Spleen (tissue), 13 donors: ENCODE measurements at places on chromosomes 1 and 21.
A peak's percentile ranks its signal among the peaks of the same experiment; 100 is the strongest.

DNA sequence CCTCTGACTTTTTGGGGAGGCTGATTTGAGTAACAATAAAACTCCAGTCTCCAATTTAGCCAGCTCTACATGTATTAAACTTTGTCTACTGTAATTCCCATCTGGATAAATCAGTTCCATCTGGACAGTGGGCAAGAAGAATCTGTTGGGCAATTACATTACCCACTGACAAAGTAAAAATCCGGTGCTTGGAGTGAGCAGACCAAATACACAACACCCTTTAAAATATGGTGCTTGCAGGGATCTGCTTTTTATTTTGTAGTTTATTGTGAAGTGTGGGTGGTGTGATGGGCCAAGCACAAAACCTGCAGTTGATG, 8.9 kb upstream of the CD55 start:
- no peak for DNase-seq

GRCh38 chr1:156502894-156503697, 2.5 kb upstream of the MEF2D start:
- peak; percentile 80 for DNase-seq

GRCh38 chr1:245247356-245247755, 92.6 kb downstream of the KIF26B start:
- no peak for DNase-seq

- DNase-seq = no peak
These were observed 15.7 kb downstream of the AVPR1B start for GRCh38 chr1:206101351-206102045.
